ENCODE measurements at places on chromosomes 4 and X. TPM values are rescaled to one million over a fixed set of nuclear protein-coding genes. Genes with fewer than 3 reads are reported as not detected.

DNA sequence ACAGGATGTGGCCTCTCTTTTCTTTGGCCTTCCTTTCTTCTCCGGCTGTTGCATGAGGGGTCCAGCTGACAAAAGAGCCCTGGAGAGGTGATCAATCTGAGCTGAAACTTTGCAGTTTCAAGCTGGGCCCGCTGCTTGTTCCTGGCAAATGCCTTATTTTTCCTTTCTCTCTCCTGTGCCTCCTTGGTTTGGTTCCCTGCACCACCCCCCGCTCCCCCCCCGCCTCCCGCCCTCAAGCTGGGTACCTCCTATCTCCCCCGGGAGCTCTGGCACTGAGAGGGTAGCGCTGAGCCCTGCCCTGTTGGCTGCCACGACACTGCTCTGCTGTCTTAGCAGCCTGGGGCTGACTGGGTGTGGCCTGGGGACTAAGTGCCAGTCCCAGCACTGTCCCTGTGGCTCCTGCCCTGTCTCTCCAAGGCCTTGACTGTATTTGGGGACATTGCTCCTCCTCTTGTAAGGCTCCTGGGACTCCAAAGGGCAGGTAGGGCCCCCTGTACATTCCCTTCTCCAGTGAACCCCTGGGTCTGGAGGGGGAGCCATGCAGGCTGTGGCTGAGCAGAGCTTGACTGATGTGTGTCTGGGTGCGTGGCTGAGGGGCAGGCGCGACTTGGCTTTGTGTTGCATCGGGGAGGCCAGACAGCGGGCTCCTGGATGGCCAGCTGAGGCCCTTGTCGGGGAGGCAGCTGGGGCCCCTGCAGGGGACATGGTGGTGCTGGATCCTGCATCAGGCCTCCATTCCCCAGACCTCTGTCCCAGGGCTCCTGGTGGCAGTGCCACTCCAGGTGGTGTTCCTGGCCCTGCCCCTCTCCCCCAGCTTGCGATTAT lies 1.1 kb downstream of the PLXNA3 start:
- no peak overlapping the region for H3K27ac ChIP-seq
- no peaks in the 10 kb centered on the region for H3K4me1 ChIP-seq
- DNase-seq: no peak
- H3K36me3 ChIP-seq: peaks cover 14% of the 10 kb centered on the region
- peak overlapping the region; percentile 41 for H3K4me3 ChIP-seq

DNA sequence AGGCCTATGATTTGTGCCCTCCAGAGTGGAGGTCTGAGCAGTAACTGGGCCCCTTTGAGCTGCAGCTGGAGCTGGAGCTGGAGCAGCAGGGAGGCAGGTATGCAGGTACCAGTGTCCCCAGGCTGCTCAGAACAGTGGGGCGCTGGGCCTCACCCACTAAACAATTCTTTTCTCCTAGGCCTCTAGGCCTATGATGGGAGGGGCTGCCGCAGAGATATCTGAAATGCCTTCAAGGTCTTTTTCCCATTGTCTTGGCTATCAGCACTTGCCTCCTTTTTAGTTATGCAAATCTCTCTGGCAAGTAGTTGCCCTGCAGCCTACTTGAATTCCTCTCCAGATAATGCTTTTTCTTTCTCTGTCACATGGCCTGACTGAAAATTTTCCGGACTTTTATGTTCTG lies 79.7 kb upstream of the OTUD4 start:
- no peaks in the 10 kb centered on the region for H3K36me3 ChIP-seq
- H3K4me1 ChIP-seq: no peaks in the 10 kb centered on the region
- H3K27me3 ChIP-seq: no peaks in the 10 kb centered on the region
- no peak for DNase-seq
- no peak overlapping the region for H3K4me3 ChIP-seq

The JADE1 gene
- total RNA-seq: 29.5 TPM

DNA sequence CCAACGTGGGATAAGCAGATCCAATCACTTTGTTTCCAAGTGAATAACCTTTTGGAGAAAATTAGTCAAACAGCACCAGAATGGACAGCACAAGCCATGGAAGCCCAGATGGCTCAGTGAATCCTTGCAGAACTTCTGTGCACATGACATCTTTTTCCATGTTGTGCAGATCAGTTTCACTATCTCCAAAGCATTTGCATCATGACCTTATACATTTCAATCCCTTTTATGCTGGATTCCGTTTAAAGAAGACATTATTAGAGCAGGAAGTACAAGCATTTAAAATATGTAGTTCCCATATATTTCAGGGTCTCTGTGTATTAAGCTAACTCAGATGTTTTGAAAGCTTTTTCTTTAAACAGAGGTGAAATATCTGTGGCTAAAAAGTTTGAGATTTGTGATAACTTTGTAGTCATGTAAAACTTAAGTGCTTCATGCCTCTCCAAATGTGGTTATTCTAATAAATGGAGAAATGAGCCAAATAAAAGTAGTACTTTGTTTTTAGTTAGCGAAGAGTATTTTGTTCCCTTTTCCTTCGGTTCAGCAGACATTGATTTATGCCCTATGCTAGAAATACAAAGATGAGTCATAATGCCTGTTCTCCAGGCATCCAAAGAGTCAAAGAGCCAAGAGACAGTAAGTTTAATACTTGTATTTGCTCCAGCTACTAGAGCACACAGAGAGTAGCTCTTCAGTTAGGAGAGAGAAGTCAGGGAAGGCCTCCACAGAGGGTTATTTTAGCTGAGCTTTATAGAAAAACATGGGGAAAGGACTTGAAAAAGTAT lies 39.0 kb downstream of the PLAC8 start:
- DNase-seq: no peak
- H3K4me1 ChIP-seq: no peaks in the 10 kb centered on the region
- H3K27ac ChIP-seq: peak overlapping the region; percentile 2
- H3K27me3 ChIP-seq: no peaks in the 10 kb centered on the region
- no peaks in the 10 kb centered on the region for H3K36me3 ChIP-seq

The FRYL gene
- 49.7 TPM for total RNA-seq

DNA sequence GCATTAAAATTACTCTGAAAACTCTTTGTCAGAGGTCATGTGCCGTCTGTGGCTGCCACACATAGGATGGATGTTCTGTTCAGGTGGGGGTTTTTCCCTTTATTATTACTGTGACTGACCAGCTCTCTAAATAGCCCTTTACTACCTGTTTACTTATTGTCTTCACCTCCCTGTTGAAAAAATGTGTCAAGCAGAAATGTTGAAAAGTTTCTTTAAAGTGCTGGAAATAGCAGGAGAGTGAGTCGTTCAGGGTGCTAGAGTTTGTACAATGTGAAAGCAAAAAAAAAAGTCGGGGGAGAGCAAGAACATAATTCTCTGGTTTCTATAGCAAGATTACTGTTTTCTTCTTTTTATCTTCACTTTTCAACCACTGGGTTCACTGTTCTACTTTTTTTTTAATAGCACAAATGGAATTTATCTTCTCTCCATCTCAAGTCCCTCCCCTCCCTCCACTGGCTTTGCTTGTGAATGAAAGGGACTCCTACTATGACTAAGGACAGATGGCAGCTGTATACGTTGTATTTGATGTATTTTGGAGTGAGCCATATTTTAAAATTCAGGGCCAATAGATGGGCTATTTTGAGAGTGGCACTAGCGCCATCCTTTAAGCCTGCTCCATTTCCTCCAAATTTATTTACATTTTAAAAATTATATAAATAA lies 33.3 kb downstream of the ARX start:
- no peaks in the 10 kb centered on the region for H3K4me1 ChIP-seq
- no peaks in the 10 kb centered on the region for H3K27me3 ChIP-seq
- H3K27ac ChIP-seq: no peak overlapping the region
- H3K4me3 ChIP-seq: no peak overlapping the region
- no peak for DNase-seq
